ENCODE measurements at places on chromosomes 11 and 22. TPM values are rescaled to one million over a fixed set of nuclear protein-coding genes. Genes with fewer than 3 reads are reported as not detected.

The CRYBB1 gene
- total RNA-seq = not detected

The NRIP3 gene
- total RNA-seq = 0.60 TPM

The CHADL gene
- total RNA-seq = not detected

The OR56A1 gene
- total RNA-seq = not detected

The TRPC6 gene
- total RNA-seq = 0.96 TPM

The ELF5 gene
- not detected for total RNA-seq
